ENCODE measurements at places on chromosomes 5 and 9. TPM values are rescaled to one million over a fixed set of nuclear protein-coding genes. Genes with fewer than 3 reads are reported as not detected.

The PCDHB7 gene
- polyA plus RNA-seq = 2.6 TPM

DNA sequence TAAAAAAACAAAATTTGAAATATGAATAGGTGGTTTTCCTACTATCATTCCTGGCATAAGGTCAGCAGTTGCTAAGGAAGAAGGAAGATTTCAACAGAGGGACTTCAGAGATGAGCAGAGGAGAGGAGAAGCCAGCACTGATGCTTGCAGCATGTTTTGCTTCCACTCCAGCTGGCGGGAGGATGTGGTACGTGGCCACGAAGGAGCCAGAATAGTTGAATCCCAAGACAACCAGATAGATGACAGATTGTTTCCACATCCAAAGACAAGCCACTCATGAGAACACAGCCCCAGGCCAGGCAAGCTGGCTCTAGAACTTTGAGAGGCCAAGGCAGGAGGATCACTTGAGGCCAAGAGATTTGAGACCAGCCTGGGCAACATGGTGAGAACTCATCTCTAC lies 15.1 kb downstream of the TIMD4 start:
- H3K27ac ChIP-seq = no peak overlapping the region
- no peak for DNase-seq
- no peaks in the 10 kb centered on the region for H3K4me1 ChIP-seq
- H3K36me3 ChIP-seq = no peaks in the 10 kb centered on the region

DNA sequence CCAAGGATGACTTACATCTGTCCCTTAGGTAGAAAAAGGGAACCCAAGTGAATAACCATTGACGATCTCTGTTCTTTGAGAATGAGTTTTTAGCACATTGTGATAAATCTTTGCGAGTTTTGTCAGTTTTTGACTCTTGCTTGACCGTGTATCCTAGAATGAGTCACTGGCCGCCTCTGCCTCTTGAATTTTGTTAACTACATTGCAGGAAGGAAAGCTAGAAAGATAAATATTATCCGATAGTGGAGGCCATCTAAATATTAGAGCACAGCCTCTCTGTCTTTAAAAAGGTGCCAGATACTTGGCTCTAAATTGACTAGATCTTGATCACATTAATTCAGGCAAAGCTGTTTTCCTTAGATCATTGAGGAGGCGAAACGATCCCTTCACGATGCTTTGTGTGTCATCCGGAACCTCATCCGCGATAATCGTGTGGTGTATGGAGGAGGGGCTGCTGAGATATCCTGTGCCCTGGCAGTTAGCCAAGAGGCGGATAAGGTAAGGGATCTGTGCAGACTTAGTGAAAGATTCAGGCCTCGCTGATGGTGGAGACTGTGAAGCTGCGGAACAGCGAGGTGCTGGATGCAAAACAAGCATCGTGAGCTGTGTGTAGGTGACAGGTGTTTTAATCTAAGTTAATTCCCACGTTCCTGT lies 12.2 kb downstream of the CCT5 start:
- no peaks in the 10 kb centered on the region for H3K4me1 ChIP-seq
- no peak overlapping the region for H3K27ac ChIP-seq
- H3K4me3 ChIP-seq = no peak overlapping the region
- no peaks in the 10 kb centered on the region for H3K36me3 ChIP-seq

- no peak for DNase-seq
- no peaks in the 10 kb centered on the region for H3K27me3 ChIP-seq
- no peak overlapping the region for H3K27ac ChIP-seq
- H3K4me1 ChIP-seq = no peaks in the 10 kb centered on the region
- no peak overlapping the region for H3K4me3 ChIP-seq
Observed at GRCh38 chr5:104053353-104053649, 490.7 kb upstream of the NUDT12 start.

- H3K4me3 ChIP-seq = no peak overlapping the region
- no peaks in the 10 kb centered on the region for H3K4me1 ChIP-seq
- no peak for DNase-seq
- no peak overlapping the region for H3K27ac ChIP-seq
Observed at GRCh38 chr9:113781896-113782295, 94.2 kb upstream of the ZNF618 start.

DNA sequence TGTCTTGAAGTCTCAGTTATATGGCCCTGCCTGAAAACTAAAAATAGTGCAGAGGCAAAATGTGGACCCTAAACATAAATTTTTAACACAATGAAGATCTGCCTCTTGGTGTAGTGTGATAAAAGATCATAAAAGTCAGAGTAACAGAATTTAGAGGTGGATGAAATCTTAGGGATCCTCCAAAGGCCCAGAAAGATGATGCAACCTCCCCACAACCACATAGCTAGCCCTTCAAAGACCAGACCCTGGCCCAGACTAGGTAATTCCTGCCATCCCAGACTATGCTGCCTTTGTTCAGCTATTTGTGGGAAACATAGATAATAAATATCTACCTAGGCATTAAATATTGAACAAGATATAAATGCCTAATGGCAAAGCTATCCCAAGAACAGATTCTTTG lies 15.3 kb downstream of the KLF9 start:
- DNase-seq = no peak
- no peak overlapping the region for H3K27ac ChIP-seq
- no peaks in the 10 kb centered on the region for H3K27me3 ChIP-seq
- no peaks in the 10 kb centered on the region for H3K36me3 ChIP-seq

- H3K36me3 ChIP-seq = no peaks in the 10 kb centered on the region
- H3K4me3 ChIP-seq = no peak overlapping the region
- H3K4me1 ChIP-seq = peaks cover 14% of the 10 kb centered on the region
- no peak for DNase-seq
- no peak overlapping the region for H3K27ac ChIP-seq
Observed at GRCh38 chr5:142939884-142940283, 169.7 kb downstream of the ARHGAP26 start.

DNA sequence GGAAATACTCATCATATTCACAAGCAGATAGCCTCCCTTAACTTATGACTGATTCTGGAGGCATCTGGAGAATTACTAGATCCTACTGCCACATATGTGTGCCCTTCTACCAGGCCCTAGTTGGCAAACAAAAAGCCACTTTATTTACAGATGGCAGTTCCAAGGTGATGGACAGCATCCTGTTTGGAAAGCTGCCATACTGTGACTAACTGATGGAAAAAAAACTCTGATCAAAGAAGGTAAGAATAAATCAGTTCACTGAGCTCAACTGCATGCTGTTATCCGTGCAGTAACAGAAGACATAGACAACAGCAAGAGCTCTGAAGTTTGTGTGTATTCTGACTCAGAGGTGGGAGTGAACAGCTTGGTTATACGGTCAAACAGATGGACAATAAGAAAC lies 279.8 kb upstream of the POU5F2 start:
- H3K4me1 ChIP-seq = no peaks in the 10 kb centered on the region
- H3K27ac ChIP-seq = no peak overlapping the region
- H3K4me3 ChIP-seq = no peak overlapping the region
- H3K36me3 ChIP-seq = no peaks in the 10 kb centered on the region

GRCh38 chr9:134217431-134218210 lies 53.3 kb upstream of the RNU6ATAC start:
- H3K27ac ChIP-seq = no peak overlapping the region
- H3K4me1 ChIP-seq = peaks cover 25% of the 10 kb centered on the region
- H3K36me3 ChIP-seq = no peaks in the 10 kb centered on the region
- DNase-seq = no peak

GRCh38 chr5:142749321-142749720 lies 20.9 kb upstream of the ARHGAP26 start:
- H3K36me3 ChIP-seq = no peaks in the 10 kb centered on the region
- no peaks in the 10 kb centered on the region for H3K27me3 ChIP-seq
- H3K4me3 ChIP-seq = no peak overlapping the region
- no peak overlapping the region for H3K27ac ChIP-seq
- no peak for DNase-seq

- no peak overlapping the region for H3K4me3 ChIP-seq
- H3K27ac ChIP-seq = no peak overlapping the region
- peaks cover 16% of the 10 kb centered on the region for H3K4me1 ChIP-seq
Observed at GRCh38 chr5:160011471-160011870, 2.5 kb downstream of the TTC1 start.

GRCh38 chr5:145787507-145787906 lies 47.6 kb downstream of the PRELID2 start:
- DNase-seq = no peak
- no peaks in the 10 kb centered on the region for H3K27me3 ChIP-seq
- H3K36me3 ChIP-seq = no peaks in the 10 kb centered on the region
- H3K4me3 ChIP-seq = no peak overlapping the region
- H3K4me1 ChIP-seq = no peaks in the 10 kb centered on the region
- H3K27ac ChIP-seq = no peak overlapping the region

The RAI14 gene
- 49.6 TPM for polyA plus RNA-seq

GRCh38 chr5:173094012-173094661 lies 38.0 kb downstream of the CREBRF start:
- no peak for DNase-seq
- H3K4me3 ChIP-seq = no peak overlapping the region
- no peak overlapping the region for H3K27ac ChIP-seq
- H3K36me3 ChIP-seq = no peaks in the 10 kb centered on the region

DNA sequence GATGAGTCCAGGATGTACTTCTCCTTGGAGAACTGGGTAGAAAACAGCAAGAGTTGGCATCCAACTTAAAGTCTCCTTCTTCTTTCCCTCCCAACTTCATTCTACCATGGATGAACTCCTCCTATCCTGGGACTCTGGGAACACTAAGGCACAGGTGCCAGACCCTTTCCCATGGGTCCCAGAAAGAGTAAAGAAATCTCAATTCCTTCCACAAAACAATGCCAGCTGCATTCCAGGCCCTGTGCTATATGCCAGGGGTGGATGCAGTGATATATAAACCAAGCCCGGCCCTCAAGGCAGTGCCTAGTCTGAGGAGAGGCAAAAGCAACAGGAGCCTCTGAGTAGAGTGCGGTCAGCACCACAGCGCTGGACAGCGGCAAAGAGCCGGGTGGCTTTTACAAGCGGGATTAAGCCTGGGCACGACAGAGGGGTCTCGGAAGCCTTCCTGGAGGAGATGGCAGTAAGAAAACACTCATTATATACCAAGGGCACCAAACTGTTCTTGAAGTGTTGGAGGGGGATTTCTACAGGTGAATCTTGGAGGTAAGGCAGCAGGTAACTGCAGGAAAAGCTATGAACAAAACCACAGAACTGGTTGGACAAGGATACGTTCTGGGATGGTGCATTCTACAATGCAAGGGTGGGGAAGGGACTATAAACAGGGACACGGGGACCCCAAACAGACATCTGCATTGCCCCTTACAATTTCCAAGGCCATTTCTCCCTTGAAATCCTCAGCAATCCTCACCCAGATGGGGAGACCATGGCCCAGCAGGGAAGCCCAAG lies 16.4 kb upstream of the TOR2A start:
- no peak for DNase-seq
- H3K4me3 ChIP-seq = no peak overlapping the region
- no peaks in the 10 kb centered on the region for H3K36me3 ChIP-seq
- no peak overlapping the region for H3K27ac ChIP-seq
- no peaks in the 10 kb centered on the region for H3K27me3 ChIP-seq
- H3K4me1 ChIP-seq = no peaks in the 10 kb centered on the region

The SPATA31A3 gene
- polyA plus RNA-seq = 5.9 TPM

DNA sequence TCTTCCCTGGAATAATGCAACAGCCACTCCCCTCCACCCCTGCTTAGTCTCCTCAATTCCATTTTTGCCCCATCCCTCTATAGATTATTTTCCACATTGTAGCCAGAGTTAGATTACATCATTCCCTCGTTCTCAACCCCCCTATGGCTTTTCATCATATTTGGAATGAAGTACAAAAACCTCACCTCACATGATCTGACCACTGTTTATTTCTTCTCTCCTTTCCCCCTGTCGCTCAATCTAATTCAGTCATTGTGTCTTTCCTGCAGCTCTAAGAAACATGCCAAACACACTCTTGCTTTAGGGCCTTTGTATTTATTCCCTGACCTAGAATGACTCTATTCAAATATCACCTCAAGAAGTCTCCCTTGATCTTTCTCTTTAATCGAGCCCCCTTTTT lies 22.6 kb upstream of the HK3 start:
- no peak overlapping the region for H3K27ac ChIP-seq
- H3K4me1 ChIP-seq = no peaks in the 10 kb centered on the region
- no peaks in the 10 kb centered on the region for H3K27me3 ChIP-seq

The NOL6 gene
- 51.6 TPM for polyA plus RNA-seq
